ENCODE measurements at places on chromosomes 5 and 9.

DNA sequence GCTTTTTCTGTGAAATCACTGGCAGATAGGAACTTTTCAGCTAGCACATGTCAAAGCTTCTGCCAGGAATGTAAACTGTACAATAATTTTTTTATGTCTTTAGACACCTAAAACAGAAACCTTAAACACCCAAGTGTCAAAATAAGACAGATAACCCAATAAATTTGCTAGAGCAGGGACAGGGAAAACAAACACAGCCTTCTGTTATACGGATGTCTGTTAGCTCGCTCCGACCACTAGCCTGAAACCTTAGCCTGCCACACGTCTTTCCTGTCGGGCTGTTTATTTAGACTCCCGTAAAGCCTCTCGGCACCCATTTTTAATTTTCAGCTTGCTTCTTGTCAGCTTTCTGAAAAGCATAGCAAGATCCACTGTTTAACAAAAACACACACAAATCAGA is 355.4 kb upstream of the SLC24A2 start:
- no peak for DNase-seq

DNA sequence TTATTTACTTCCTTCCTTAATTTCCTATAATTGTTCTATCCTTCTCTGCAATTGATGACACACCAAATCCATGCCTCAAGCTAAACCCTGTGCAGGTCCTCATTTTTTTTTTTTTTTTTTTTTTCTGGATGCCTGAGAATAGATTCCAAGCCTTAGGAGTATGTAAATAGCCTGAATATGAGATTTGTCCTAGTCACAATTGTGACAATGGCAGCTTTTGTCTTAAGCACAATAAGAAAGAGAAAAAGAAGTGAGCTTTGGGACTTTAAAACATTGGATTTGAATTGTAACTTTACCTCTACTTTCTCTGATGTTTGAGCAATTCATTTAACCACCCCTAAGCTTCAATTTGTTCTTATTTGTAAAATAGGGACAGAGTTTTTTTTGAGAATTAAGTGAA is 280.5 kb downstream of the TUSC1 start:
- DNase-seq = no peak

- DNase-seq = no peak
Observed at GRCh38 chr9:37005517-37006140, 28.4 kb downstream of the PAX5 start.

- peak; percentile 52 for DNase-seq
Observed at GRCh38 chr9:30774326-30774725, 1610.1 kb upstream of the ACO1 start.

GRCh38 chr9:33167972-33168461 is 881 bp upstream of the B4GALT1 start:
- DNase-seq = no peak

All from chondrocyte (in vitro differentiated cells).